ENCODE measurements at places on chromosomes 3 and 15.

- DNase-seq, result no peak
Observed at GRCh38 chr15:84685304-84685703, 27.3 kb upstream of the NMB start.

GRCh38 chr3:126035362-126036050 is 48.4 kb downstream of the SLC41A3 start:
- no peak for DNase-seq

DNA sequence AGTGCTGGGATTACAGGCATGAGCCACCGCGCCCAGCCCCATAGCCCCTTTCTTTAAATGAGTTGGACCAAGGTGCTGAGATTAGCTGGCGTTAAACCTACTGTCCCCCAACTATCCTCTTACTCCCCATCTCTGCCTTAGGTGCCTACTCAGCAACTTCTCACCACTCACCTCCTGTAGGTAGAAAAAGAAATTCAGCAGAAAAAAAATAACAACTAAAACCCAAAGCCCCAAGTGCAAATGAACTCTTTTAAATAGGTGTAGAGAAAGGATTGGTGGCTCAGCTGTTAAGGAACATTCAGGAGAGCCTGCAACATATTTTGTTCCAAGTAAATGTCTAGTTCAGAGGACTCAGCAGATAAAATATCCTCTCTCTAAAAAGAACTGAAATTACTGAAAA is 19.5 kb downstream of the SAMD7 start:
- DNase-seq, result no peak

DNA sequence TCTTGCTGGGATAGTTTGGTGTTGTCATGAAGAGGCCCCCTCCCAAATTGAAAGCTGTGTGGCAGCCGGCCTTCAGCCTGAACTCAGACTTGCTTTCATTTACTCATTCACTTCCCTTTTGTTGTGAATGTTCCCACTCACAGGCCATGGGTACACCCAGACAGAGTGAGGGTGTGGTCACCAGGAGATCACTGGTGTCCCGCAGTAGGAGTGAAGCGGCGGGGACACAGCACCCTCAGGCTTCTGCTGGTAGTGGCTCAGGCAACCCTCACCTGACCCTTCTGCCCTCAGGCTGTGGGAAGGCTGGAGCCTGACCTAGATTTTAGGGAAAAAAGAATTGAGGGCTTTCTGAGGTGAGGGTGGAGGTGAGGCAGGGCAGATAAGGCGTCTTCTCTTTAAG is 244.4 kb downstream of the SOX2 start:
- no peak for DNase-seq

DNA sequence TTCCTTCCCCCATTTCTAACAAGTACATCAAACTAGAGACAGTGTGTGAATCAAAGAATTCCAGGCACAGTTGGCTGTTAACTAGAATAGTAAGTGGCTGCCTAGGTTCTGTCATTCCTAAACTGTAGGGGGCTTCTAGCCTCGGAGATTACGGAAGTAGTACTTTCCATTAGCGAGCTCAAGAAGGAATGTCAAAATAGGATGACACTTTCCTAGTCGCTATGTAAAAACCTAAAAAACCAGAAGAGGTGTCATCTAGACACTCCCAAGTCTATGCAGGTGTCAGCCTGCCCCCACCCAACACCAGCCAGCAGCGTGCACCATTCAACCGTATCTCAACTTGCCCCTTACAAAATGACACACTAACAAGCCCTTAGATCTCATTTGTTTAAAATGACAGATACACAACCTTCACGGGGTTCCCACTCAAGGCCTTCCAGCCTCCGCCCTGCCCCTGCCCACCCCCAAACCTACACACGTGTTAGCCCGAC is 874 bp downstream of the INO80 start:
- DNase-seq, result no peak

All from NCI-H1436 treated with DMSO at 0.1 percent for 48 hours (cell line).